ENCODE measurements at places on chromosomes 7 and 10.

DNA sequence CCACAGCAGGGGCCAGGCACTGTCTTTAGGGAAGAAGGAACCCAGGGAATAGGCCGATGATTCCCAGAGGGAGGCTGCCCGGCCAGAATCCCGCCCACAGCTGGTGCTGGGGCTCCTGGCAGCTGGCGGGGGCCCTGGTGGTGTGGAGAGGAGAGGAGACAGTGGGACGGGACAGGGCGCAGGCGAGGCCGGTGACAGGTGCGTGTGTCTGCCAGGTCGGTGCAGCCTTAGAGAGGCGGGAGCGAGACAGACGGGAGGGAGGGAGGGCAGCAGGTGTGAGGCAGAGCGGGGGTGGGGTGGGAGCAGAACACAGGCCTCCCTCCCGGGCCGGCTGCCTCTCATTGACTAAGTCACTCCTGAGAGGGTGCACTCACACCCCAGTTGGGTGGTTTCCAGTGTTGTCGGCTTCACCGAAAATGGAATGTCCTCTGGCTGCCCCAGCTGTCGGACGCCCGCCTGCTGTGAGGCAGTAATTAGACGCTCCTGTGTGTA lies 55.2 kb downstream of the ELFN1 start:
- DNase-seq = no peak

- DNase-seq = no peak
These were observed 28.1 kb downstream of the PTPRZ1 start for GRCh38 chr7:121901026-121901425.

- peak; percentile 37 for DNase-seq
These were observed 2.0 kb upstream of the KMT2E start for GRCh38 chr7:105011831-105012502.

GRCh38 chr10:23441251-23441650 lies 2.4 kb downstream of the OTUD1 start:
- no peak for DNase-seq

DNA sequence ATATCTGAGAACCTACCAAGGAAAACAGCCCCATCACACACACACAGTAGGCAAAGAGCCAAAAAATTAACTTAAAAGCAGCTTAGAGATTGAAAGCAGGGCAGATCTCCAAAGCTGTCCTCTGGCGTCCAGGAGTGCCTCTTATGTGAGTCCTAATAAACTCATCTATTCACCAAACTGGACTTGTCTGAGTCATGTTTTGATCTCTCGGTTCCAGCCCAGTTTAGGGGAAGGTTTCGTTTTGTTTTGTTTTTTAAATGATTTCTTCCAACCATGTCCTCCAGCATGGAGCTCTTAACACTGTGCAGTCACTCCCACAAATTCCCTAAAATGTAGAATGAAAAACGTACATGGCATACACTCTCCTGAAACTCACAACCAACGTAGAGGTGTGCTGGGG lies 6.7 kb upstream of the PRSS37 start:
- no peak for DNase-seq

- DNase-seq = no peak
These were observed 558 bp downstream of the TCTN3 start for GRCh38 chr10:95693071-95693667.

GRCh38 chr7:24025094-24025493 lies 258.9 kb upstream of the NPY start:
- no peak for DNase-seq

- DNase-seq = no peak
These were observed 47.0 kb downstream of the CLRN3 start for GRCh38 chr10:127845756-127846155.

DNA sequence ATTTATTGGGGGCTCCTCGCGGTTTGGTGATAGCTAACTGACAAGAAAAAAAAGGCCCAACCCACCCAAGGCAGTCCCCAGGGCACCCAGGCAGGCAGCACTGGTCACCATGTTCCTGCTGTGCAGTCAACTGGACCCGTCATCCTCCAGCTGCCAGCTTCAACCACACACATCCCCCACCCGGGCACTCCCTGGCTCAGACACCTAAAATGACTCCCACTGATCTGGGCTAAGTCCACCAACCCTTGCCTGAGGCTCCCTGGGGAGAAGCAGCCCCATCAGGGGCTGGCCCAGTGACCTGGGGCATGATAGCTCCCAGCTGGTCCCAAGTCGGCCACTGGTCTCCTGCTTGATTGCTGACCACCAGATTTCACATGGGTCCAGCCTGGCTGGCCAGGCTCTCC lies 161.8 kb downstream of the NRF1 start:
- no peak for DNase-seq

DNA sequence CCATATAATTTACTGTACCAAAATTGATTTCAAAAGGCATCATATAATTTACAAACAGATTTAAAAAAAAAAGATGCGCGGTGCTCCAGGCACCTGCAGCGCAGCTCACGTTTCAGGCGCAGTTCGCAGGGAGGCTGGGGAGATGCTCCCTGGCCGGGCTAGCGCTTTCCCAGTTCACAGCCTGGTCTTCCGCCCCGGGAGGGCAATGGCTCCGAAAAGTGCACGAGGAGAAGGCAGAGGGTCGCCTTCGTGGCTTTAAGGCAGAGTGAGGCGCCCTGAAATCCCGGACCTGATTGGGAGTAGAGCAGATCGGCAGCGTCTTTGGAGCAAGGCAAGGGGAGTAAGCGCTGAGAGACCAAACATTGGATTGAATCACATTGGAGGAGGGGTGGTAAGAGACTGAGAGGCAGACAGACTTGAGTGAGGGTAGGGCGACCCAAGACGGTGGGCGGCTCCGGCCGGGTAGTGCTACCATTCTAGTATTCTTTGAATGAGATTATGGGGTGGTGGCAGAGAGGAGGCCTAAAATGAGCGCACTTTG lies 1.5 kb downstream of the NEUROG3 start:
- DNase-seq = no peak

GRCh38 chr7:106572394-106573124 lies 88.4 kb downstream of the CCDC71L start:
- no peak for DNase-seq

- no peak for DNase-seq
These were observed 595.3 kb upstream of the MGMT start for GRCh38 chr10:128871671-128872231.

- DNase-seq = no peak
These were observed 59.5 kb upstream of the SRPK2 start for GRCh38 chr7:105448181-105448580.

GRCh38 chr10:37639200-37639599 lies 218.2 kb downstream of the ZNF248 start:
- DNase-seq = no peak

- no peak for DNase-seq
These were observed 85.9 kb downstream of the GPR37 start for GRCh38 chr7:124679586-124680225.
